Regular cardiac myocyte (primary cell): ENCODE measurements at places on chromosomes 13 and 19. TPM values are rescaled to one million over a fixed set of nuclear protein-coding genes. Genes with fewer than 3 reads are reported as not detected.

The RETN gene
- total RNA-seq, result not detected in 2 replicates

The MRPL54 gene
- 34.4 and 49.7 TPM in 2 replicates for total RNA-seq

The CRX gene
- not detected in 2 replicates for total RNA-seq

The OR7D2 gene
- total RNA-seq, result not detected in 2 replicates

The KLHL1 gene
- not detected in 2 replicates for total RNA-seq

The GIPR gene
- 0.28 and 0.38 TPM in 2 replicates for total RNA-seq

The APC2 gene
- total RNA-seq, result 0.19 and 0.28 TPM in 2 replicates

The KLK3 gene
- not detected in 2 replicates for total RNA-seq

The ELL gene
- 13.6 and 15.8 TPM in 2 replicates for total RNA-seq

The SIAH3 gene
- total RNA-seq, result not detected in 2 replicates

The ZNF541 gene
- total RNA-seq, result under 0.01 and 0.85 TPM in 2 replicates

The KCNC3 gene
- total RNA-seq, result under 0.01 and 0.28 TPM in 2 replicates

The ZSWIM4 gene
- 4.0 and 10.7 TPM in 2 replicates for total RNA-seq

The PTGER1 gene
- total RNA-seq, result 1.7 and 3.5 TPM in 2 replicates
